ENCODE measurements at places on chromosomes 11 and 22.

DNA sequence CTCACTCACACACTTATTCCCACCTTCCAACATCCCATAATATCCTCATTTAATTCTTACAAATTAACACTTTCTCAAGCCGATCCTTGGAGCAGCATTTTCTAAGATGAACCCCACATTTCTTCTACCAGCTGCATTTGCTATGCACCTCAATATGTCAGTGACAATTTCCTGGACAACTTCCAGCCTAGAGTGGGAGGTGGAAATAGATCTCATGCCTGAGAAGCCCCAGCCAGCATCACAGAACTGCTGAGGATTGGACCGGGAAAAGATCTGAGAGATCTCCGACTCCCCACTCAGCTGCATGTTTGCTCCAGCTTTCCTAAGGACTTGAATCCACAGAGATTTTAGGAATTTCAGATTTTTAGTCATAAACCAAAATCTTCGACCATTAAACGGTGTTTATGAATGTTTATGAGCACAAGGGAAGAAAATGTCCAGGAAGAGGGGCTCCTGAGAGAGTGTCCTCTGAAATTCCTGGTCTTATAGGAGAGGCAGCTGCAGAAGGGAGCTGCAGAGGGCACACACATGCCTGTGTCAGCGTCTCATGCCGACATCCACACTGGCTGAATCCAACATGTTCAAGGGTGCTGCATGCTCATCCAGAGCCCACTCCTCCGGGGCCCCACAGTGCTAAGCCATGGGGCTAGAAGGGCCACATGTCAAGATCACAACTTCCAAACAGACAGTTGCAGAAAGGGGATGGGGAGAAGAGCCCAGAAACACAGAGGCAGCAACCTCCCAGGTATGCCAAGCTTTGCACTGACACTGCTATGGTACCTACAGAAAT, 68.6 kb downstream of the MICAL3 start:
- DNase-seq: no peak

- peak; percentile 78 for DNase-seq
These were observed 10.7 kb upstream of the GSTP1 start for GRCh38 chr11:67572747-67573419.

DNA sequence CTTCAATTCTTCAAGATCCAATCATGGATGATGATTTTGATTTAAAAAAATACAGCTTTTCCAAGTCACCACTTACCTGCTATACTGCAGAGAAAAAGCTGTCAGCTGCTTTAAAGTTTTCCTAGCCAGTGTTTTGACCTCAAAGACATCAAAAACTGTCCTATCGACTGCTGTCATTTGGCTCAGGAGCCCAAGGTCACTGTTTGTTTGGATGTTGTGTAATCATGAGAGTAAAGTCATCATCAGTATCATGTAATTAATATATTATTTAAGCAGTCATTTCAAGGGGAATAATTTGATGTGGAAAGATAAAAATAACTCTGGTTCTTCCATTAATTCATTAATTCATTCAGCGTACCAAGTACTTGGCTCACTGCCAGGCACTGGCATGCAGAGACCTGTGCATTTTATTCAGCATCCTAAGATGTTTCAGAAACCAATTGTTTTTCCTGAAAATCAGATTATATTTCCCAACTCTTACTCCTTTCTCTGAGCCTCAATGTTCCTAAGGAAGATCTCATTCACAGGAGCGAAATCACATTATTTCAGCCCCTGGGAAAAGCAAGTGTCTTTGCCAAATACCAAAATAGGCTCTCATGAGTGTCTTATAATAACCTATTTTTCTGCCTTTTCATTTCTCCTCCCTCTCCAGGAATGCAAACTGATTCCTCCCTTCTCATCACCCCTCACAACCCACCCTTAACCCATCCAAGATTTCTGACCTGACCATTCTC, 59.9 kb downstream of the SLC1A2 start:
- no peak for DNase-seq

DNA sequence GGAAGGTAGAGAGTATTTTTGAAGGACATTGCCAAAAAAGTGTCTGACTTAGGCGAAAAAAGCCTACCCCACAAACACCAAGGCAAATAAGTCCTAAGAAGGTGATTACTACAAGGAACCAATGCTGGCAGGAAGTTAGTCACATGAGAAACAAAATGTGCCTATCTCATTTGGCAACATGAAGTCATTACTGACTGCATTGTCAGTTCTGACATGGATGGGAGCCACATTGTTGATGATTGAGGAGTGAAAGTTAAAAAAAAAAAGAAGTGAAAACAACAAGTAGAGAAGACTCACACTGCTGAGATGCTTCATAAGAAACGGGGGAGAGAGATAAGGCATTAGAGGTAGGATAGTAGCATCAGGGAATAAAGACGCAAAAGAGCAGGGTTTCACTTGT, 141.5 kb upstream of the FAT3 start:
- DNase-seq: no peak

DNA sequence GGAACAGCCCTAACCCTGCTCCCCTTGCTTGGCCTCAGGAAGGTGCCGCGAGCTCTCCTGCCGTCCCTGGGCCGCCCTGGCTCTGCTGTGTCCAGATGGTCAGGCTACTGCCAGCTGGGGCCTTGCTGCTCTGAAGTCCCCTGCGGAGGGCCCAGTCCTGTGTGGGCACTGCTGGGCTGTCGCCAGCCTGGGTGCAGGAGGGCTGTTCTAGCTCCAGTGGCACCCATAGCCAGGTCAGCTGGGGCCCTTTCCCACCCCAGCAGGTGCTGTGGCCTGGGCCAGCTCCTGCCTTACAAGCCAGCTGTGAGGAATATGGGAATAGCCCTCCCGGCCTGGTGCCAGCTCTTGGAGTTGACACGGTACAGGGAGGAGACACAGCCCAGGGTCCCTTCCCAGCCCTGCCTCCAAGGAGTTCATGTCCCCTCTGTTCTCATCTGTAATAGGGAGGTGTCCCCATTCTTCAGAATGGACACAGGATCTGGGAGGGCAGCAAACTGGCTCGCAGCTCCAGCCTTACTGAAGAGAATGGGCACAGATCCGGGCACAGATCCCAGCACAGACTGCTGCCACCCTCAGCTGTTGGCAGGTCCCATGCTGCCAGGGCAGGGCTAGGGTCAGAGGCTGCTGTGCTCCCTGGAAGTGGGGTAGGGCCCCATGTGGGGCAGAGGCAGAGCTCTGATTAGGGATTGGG, 3.9 kb downstream of the DERL3 start:
- no peak for DNase-seq

- DNase-seq: no peak
These were observed 14.8 kb downstream of the CD6 start for GRCh38 chr11:60985991-60986915.

GRCh38 chr11:33060271-33060670, 20.9 kb downstream of the TCP11L1 start:
- no peak for DNase-seq

All from HAP-1 (cell line).